ENCODE measurements at places on chromosomes 16 and 17.

DNA sequence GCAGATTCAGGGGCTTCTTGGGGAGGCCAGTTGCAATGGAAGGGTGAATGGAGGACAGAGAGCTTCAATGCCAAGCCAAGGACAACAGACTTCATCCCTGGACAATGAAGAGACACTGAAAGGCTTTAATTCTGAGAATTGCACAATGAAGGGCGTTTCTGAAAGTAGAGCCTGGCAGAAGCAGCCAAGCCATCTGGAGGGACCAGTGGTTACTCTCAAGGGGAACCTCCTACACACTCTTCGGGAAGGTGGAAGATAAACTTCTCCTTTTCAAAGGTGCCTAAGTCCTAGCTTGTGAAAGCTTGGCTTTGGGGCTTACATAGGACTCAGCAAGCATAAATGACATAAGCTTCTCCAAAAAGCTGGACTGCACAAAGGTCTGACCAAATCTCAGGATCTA lies 6.2 kb upstream of the CES1 start:
- DNase-seq: no peak

DNA sequence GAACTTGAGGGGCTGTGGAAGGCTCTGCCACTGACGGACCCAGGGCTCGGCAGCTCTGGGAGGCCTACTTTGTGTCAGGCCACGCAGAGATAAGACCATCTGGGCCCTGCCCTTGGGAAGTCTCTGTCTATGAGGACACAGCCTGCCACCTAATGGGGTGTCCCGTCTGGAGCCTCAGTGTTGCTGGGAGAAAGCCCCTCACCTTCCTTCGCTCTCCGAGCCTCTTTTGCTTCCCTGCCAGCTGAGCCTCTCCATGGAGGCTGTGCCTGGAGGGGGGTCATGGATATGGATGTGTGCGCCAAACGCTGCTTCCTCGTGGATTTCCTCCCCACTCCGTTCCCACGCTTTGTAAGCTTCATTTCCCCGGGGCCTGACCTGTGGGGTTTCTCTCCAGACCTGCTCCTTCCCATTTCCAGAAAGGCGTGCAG lies 228.8 kb downstream of the SEC14L1 start:
- DNase-seq: no peak

GRCh38 chr16:85983606-85984230 lies 84.8 kb downstream of the IRF8 start:
- no peak for DNase-seq

GRCh38 chr17:76947771-76948170 lies 79.6 kb downstream of the MGAT5B start:
- DNase-seq: no peak

- DNase-seq: peak; percentile 4
These were observed 943 bp downstream of the CNTROB start for GRCh38 chr17:7932949-7933348.

DNA sequence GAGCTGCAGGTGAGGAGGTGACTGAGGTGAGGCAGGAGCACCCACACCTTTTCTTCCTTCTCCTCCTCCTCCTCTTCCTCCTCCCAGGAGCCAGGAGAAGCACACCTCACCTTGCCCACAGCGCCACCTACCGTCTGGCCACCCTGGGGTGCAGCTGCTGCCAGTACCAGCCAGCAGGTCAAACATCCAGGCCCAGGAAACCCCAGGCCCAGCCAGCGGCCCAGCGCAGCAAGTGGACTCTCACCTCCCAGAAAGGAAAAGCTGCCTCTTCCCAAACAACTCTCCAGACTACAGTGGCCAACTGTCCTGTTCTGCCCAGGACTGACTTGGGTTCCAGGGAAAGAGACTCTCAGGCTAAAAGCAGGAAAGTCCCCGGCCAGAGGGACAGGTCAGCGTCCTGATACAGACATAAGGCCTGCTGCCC lies 22.7 kb downstream of the PEMT start:
- DNase-seq: peak; percentile 54

- no peak for DNase-seq
These were observed 23.8 kb downstream of the C17orf100 start for GRCh38 chr17:6675201-6675825.

- no peak for DNase-seq
These were observed 23.4 kb downstream of the PIK3R5 start for GRCh38 chr17:8941980-8942622.

GRCh38 chr17:61660746-61661485 lies 69.9 kb upstream of the NACA2 start:
- no peak for DNase-seq

GRCh38 chr16:87702325-87702811 lies 63.4 kb downstream of the KLHDC4 start:
- DNase-seq: no peak

GRCh38 chr17:50631195-50631907 lies 3.3 kb upstream of the ABCC3 start:
- no peak for DNase-seq

DNA sequence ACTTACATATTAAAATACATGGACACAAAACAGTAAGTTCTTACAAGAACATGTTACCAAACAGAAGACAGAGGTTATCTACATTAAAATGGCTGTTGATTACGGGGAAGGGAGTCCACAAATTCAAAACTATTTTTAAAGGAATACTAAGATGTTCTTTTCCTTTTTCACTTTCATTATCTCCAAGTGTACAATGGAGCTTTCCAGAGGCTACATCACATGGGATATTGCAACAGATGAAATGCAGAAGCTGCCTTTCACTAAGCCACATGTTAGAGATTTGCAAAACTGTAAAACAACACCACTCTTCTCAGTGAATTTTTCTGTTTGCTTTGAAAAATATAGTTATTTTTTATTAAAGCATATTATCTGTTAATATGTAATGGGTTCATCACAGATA lies 53.6 kb downstream of the XPO6 start:
- no peak for DNase-seq

DNA sequence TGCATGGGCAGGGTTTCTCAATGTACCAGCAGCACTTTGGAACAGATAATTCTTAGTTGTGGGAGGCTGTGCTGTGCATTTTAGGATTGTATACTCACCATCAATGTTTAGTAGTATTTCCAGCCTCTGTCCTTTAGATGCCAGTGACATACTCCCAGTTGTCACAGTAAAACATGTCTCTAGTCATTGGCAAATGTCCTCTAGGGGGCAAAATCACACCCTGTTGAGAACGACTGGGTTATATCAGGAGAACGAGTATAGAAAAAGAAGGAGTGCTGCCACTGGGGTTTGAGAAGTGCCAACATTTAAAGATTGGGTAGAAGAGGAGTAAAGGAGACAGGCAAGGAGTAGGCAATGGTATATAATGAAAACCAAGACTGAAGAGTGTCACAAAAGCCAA lies 37.9 kb upstream of the SMIM36 start:
- peak; percentile 14 for DNase-seq

- no peak for DNase-seq
These were observed 66.8 kb downstream of the HS3ST3A1 start for GRCh38 chr17:13534946-13535345.

- no peak for DNase-seq
These were observed 168.8 kb downstream of the CYLD start for GRCh38 chr16:50910736-50911100.

DNA sequence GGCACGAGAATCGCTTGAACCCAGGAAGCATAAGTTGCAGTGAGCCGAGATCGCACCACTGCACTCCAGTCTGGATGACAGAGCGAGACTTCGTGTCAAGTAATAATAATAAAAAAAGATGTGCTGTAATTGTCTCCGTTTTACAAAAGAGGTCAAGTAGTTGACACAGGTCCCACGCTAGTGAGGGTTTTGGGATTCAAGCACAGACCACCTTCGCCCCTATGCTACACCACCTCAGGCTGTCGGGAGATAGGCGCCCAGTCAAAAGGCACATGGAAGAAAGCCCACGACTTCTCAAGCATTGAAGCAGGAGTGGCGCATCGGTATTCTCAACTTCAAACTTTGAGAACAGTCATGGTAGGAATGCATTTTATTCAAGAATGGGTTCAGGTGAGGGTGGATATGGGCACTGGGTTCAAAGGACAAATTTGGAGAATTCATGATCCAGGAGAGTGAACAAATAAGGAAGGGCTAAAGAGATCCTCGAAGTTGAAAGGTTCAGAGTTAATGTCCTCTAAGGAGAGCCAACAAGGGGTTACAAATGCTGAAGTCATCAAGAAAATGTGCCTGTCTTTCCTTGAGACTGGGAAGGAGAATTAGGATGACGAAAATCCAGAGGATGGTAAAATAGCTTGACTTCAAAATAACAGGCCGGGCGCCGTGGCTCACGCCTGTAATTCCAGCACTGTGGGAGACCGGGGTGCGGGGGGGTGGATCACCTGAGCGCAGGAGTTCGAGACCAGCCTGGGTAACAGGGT lies 1.4 kb upstream of the AMZ2 start:
- no peak for DNase-seq

DNA sequence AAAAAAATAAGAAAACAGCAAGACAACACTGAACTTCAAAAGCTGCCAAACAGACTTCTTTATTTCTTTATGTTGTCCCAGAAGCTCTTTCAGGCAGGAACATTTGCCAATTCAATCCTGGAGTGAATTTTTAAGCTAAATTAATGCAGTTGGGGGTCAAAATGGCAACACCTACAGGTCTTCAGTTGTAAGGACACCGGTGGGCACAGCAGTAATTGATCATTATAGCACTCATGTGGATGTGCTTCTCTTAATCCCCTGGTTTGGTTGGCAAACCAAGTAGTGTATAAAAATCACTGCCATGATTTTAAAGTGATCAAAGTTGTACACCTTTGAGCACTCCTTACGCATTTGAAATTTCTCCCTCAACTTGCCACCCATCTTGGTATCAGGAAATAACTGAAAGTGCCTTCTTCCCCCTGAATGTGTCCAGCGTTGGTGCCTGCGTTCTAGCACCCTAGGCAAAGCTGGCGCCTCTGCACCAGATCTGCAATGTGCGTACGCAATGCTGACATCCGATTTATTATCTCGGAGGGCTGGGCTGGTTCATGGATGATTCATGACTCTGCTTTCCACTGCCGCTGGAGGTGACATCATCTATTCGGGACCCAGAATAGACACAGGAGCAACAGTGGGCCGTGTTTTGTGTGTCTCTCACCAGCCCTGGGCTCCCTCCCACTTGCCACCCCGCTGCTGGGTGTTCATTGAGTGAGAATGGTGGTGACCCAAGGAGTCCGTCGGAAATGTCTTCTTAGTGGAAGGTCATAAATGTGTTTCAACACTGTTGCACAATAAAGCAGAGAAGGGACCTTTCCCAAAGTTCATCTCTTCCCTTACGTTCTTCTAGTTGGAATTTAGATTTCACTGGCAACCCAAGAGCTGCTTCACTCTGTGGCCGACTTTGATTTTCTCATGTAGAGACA lies 203.4 kb downstream of the CCDC182 start:
- DNase-seq: no peak

- DNase-seq: no peak
These were observed 50.1 kb downstream of the FOXK2 start for GRCh38 chr17:82569621-82570020.

- DNase-seq: no peak
These were observed 713 bp downstream of the COX11 start for GRCh38 chr17:54967621-54968261.

DNA sequence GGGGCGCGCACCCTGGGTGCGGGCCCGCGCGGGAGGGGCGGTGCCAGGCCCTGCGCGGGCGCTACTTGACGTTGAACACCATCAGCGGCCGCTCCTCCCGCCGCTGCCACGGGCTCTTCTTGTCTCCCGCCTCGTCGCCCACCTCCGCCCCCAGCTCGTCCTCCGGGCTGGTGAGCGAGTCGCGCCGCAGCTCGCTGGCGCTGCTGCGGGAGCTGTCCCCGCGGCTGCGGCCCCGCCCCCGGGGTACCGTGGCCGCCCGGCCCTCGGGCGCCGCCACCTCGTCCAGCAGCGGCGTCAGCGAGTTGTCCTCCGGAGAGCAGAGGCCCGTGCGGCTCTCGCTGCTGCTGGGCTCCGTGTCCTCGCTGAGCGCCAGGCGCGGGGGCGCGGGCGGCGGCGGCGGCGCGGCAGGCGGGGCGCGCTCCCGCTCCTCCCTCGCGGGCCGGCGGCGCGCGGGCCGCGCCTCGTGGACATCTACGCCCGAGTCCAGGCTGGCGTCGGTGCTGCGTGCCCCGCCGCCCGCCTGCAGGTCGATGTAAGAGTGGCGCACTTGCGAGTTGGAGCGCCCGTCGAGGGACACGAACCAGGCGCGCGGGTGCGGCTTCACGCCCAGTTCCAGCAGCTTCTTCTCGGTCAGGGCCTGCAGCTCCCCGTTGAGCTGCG lies 8.7 kb downstream of the GRN start:
- DNase-seq: no peak

DNA sequence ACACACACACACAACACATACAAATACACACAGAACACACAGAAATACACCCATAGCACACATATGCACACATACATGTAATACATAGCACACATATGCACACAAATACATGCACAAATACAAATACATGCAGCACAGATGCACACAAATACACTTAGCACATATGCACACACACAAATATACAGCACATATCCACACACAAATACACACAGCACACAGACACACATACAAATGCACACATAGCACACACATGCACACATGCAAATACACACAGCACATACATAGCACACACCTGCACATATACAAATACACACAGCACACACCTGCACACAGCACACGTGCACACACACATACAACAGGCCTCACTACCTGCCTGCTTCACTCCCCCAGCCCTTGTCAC lies 49.6 kb downstream of the SDK2 start:
- DNase-seq: no peak

DNA sequence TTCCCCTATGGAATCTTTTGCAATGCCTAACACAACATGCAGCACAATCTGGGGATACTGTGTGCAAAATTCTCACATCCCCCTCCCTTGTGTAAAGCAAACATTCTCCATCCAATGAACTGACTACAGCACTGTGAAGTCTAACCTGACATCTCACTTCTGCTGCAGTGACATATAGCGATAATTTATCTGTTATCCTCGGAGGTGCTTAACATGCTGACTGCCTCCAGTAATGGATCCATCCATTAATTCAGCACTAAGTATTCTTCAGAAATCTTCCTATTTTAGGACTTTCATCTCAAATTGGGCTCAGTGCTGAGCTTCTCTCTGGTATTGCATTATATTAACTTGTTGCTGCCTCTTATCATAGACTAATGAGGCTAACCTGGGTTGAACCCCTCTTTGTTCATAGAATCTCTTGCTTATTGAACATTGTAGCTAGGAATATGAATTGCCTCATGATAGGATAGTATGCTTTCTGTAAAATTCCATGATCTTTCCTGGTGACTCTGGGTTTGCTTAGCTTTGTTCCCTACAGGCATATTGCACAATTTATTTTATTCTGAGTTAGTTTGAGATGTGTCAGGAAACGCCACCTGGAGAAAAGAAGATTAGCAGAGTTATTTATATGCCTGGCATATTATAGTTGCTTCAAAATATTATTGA lies 187.9 kb downstream of the CNTNAP4 start:
- no peak for DNase-seq

All from NCI-H524 (cell line).